ENCODE measurements at places on chromosomes 7 and 10. TPM values are rescaled to one million over a fixed set of nuclear protein-coding genes. Genes with fewer than 3 reads are reported as not detected.

DNA sequence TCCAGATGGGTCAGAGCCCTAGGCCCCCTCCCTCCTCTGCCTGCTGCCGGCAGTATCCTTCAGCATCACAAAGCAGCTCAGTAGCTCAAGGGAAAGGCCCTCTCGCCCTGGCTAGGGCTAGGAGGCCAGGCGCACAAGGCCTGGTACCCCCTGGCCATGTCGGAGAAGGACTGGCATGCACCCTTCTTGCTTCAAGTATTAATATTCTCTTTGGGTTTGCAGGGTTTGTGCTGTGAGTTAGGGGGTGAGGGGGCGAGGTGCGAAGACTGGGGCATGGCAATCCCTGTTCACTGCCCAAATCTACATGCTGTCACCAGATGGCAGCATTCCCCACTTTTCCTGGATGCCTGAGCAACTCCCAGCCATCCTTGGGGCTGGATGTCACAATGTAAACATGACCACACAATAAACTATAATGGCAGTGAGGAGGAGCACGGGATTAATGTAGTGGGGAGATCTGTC lies 105.2 kb downstream of the NEURL1 start:
- DNase-seq: peak; percentile 78

- no peak for DNase-seq
These were observed 146.8 kb downstream of the GFRA1 start for GRCh38 chr10:116126239-116126638.

The CACNA2D1 gene
- total RNA-seq: 258 TPM

The GATA3 gene
- total RNA-seq: 0.69 TPM

The EIF5AL1 gene
- total RNA-seq: 0.61 TPM

DNA sequence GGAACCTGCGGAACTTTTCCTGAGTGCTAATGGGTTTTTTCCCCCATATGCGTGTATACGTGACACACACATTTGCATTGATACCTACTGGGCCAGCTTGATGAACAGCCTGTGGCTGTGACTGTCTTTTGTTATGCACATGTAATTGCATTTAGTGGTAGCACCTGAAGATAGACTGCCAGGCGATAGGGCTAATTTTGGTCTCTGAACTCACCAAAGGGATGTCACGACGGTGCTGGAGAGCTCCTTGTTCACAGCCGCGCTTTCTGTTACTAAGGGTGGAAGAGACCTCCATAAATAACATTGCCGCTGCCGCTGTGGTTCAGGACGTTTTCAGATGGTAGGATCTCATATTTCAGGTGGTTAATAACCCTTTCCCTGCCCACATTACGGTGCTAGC lies 133.2 kb downstream of the CAMK1D start:
- no peak for DNase-seq

The SFXN4 gene
- 12.2 TPM for total RNA-seq

DNA sequence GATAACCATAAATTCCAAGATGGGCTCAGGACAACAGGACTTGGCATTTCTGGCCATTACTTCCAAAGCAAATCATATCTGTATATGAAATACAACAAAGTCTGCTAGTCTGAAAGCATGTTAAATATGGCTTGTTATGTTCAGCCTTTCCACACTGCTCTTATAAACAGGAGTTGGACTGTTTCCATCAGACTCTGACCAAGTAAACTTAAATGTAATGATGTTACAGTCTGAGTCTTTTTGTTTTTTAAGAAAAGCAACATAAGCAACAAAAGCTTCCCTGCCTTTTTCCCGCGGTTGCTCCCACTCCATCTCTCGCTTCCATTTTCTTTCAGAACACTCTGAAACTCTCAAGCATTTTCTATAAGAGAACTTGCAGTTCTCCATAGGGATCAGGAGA lies 8.1 kb upstream of the CDCA7L start:
- DNase-seq: no peak

The PDE1C gene
- 3.3 TPM for total RNA-seq

- DNase-seq: no peak
These were observed 122.3 kb downstream of the JMJD1C start for GRCh38 chr10:63343476-63343875.

The TUBAL3 gene
- not detected for total RNA-seq

Measured in glutamatergic neuron (in vitro differentiated cells).